ENCODE measurements at places on chromosomes 16 and 17. TPM values are rescaled to one million over a fixed set of nuclear protein-coding genes. Genes with fewer than 3 reads are reported as not detected.

- no peak overlapping the region for H3K27ac ChIP-seq
- H3K4me1 ChIP-seq = no peaks in the 10 kb centered on the region
- no peaks in the 10 kb centered on the region for H3K36me3 ChIP-seq
- DNase-seq = no peak
These were observed 104.7 kb upstream of the CDH13 start for GRCh38 chr16:82522026-82522425.

DNA sequence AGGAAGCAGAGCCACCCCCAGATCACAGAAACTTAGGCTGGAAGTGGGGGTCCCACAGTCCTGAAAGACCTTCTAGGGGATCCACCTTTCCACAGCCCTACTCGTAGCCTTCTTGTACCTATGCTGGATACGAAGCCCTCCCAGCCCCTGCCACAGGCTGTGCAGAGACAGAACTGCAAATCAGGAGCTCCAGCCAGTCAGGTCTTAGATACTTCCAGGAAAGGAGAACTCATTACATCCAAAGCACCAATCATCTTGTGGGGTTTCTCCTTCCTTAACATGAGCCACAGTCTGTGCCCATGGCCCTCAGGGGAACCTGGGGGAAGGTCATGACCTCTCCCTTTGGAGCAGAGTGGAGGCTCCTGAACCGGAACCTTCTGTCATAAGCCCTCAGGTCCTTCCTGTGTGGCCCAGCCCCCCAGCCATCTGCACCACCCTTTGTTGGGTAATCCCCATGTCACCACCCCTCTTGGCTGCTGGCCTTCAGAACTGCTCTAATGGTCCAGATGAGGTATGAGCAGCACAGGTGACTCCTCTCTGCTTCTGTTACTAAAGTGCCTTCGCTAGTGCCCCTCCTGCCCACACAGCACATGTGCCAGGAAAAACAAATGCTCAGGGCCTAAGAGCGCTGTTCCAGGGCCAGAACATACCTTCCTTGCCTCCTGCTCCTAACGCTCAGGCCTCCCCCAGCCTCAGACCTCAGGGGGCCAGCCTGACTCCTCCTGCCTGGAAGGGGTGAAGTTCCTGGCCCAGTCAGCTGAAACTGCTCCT, 14.6 kb downstream of the SRCIN1 start:
- H3K4me3 ChIP-seq = no peak overlapping the region
- no peak for DNase-seq
- H3K27ac ChIP-seq = no peak overlapping the region
- no peaks in the 10 kb centered on the region for H3K4me1 ChIP-seq
- H3K27me3 ChIP-seq = peaks cover 3% of the 10 kb centered on the region

TBC1D3G gene
- polyA plus RNA-seq = not detected

- peaks cover 9% of the 10 kb centered on the region for H3K36me3 ChIP-seq
- peak overlapping the region; percentile 58 for H3K4me3 ChIP-seq
- peaks cover 32% of the 10 kb centered on the region for H3K27me3 ChIP-seq
- no peak for DNase-seq
- peak overlapping the region; percentile 21 for H3K27ac ChIP-seq
These were observed 1.1 kb downstream of the CHRNE start for GRCh38 chr17:4901648-4902344.

MARVELD3 gene
- polyA plus RNA-seq = 67.3 TPM

GRCh38 chr17:5587438-5588032, 3.2 kb upstream of the NLRP1 start:
- peak; percentile 24 for DNase-seq
- H3K36me3 ChIP-seq = no peaks in the 10 kb centered on the region
- H3K27me3 ChIP-seq = no peaks in the 10 kb centered on the region

KRTAP2-3 gene
- polyA plus RNA-seq = not detected

GRCh38 chr17:142876-143784, 5.8 kb downstream of the SCGB1C2 start:
- H3K4me3 ChIP-seq = no peak overlapping the region
- H3K27me3 ChIP-seq = peaks cover 13% of the 10 kb centered on the region
- no peak overlapping the region for H3K27ac ChIP-seq
- no peaks in the 10 kb centered on the region for H3K4me1 ChIP-seq

DNA sequence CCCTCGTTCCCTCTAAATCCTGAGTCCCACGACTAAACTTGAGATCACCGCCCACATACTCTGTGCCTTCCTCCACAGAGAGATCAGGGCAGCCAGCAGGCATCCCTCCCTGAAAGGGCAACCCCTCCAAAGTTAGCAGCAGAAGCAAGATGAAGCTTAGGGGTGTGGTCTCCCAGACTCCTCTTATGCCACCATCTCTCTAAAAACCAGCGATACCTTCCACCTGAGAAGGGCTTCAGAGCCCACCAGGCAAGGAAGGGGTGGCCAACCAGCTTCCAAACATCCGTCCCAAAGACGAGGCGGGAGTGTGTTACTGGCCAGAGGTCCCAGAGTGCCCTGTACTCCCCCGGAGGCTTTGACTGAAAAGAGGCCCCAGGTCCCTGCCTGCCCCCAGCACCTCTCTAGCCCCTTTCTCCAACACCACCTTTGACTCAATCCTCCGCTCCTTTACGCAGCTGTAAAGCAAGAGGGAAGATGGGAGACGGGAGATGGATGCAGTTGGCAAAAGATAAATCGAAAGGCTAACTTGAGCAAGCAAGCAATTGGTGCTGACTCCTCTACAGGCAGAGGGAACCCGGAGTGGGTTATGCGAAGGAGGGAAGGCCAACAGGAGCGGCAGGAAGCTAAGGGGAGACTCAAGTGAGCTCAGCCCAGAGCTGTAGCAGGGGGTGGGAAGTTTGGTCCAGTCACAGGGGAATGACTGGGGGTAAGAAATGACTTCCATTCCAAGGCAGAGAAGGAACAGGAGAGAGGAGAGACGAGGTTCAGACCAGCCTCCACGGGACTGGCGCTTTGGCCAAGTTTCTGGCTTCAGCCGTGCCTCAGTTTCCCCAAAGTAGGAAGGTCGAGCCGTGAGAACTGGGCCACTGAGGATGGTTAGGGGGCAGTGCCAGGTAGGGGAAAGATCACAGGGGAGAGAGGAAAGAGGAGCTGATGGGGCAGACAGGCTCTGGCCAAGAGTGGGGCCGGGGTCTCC, 1.0 kb downstream of the ST3GAL2 start:
- H3K27ac ChIP-seq = peak overlapping the region; percentile 73
- H3K4me3 ChIP-seq = peak overlapping the region; percentile 83
- peak; percentile 45 for DNase-seq
- peaks cover 12% of the 10 kb centered on the region for H3K36me3 ChIP-seq

GRCh38 chr17:27324771-27325339, 30.9 kb downstream of the WSB1 start:
- no peak overlapping the region for H3K27ac ChIP-seq
- no peak overlapping the region for H3K4me3 ChIP-seq
- H3K4me1 ChIP-seq = peaks cover 21% of the 10 kb centered on the region
- no peaks in the 10 kb centered on the region for H3K36me3 ChIP-seq
- DNase-seq = no peak

DNA sequence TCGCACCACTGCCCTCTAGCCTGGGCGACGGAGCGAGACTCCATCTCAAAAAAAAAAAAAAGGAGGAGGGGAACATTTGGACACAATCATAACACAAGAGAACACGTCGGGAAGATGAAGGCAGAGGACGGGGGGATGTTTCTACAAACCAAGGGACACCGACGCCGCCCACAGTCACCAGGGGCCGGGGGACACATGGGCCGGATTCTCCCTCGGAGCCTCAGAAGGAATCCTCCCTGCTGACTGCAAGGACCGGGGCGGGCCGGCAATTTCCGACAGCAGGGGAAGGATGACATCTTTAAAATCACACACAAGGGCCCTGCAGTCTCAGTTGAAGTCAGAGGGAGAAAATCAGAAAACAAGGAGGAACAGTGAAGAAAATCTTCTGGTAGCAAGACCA, 8.1 kb upstream of the CHMP6 start:
- no peak overlapping the region for H3K27ac ChIP-seq
- H3K4me1 ChIP-seq = peaks cover 3% of the 10 kb centered on the region
- H3K4me3 ChIP-seq = no peak overlapping the region
- peaks cover 29% of the 10 kb centered on the region for H3K27me3 ChIP-seq

DNA sequence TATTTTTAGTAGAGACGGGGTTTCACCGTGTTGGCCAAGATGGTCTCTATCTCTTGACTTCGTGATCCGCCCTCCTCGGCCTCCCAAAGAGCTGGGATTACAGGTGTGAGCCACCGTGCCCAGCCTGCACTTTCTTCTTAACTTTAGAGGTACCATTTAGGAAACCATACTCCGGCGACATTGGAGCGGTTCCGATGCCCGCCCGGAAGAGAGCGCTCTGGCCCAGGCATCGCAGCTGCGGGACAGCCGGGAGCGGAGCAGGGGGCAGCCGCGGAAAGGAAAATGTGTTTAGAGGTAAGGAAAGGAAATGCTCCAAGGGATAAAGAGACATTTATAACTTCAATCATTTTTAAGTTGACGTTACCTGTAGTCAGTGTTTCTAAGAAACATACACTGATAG, 6.0 kb upstream of the HS3ST3B1 start:
- no peak overlapping the region for H3K27ac ChIP-seq
- no peak for DNase-seq
- H3K36me3 ChIP-seq = no peaks in the 10 kb centered on the region
- H3K4me1 ChIP-seq = peaks cover 12% of the 10 kb centered on the region
- H3K4me3 ChIP-seq = no peak overlapping the region

DNA sequence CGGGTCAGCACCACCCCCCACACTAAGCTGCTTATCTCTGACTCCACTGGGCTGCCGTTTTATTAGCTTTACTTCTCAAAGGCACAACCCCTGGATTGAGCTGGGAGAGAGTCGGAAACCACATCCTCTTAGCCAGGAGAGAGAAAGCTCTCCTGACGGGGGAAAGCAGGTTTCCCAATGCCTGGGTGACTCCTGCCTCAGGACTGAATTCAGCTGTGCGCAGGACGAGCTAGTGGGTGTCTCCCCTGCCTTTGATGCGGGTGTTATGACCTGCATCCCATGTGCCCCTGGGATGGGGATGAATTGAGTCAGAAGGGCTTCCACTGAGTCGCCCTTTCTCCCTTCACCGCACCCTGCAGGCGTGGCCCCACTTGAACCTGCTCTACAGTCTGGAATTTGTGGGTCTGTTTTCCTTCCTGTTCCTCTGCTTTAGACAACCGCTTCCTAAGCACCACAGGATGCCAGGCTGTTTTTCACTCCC, 819.2 kb upstream of the EEF2KMT start:
- DNase-seq = no peak
- peaks cover 4% of the 10 kb centered on the region for H3K27me3 ChIP-seq
- no peaks in the 10 kb centered on the region for H3K36me3 ChIP-seq
- H3K4me1 ChIP-seq = no peaks in the 10 kb centered on the region
- H3K27ac ChIP-seq = no peak overlapping the region
- H3K4me3 ChIP-seq = no peak overlapping the region

- no peaks in the 10 kb centered on the region for H3K27me3 ChIP-seq
- H3K4me1 ChIP-seq = peaks cover 4% of the 10 kb centered on the region
- peaks cover 6% of the 10 kb centered on the region for H3K36me3 ChIP-seq
- H3K4me3 ChIP-seq = no peak overlapping the region
- no peak for DNase-seq
These were observed 22.5 kb downstream of the XPO6 start for GRCh38 chr16:28189245-28189644.

BIRC5 gene
- 13.8 TPM for polyA plus RNA-seq

TMEM114 gene
- polyA plus RNA-seq = 0.49 TPM

DNA sequence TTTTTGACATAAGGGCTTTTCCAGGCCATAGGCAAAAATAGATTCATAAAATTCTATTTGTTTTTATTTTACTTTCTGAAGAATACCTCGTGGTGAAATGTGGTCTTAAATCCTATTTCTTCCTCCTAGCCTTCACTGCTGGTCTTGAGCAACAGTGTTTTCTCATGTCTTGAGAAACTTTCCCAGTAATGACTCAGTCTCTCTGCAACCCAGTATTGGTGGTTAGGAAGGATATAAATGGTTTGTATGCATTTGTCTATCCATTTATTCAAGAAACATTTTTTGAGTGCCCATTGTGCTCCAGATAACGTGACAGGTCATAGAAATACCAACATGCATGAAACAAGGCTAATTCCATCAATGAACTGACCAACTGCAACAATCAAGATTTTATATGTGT, 213.9 kb downstream of the TMEM114 start:
- no peak overlapping the region for H3K4me3 ChIP-seq
- no peaks in the 10 kb centered on the region for H3K36me3 ChIP-seq
- no peaks in the 10 kb centered on the region for H3K4me1 ChIP-seq
- no peaks in the 10 kb centered on the region for H3K27me3 ChIP-seq

DNA sequence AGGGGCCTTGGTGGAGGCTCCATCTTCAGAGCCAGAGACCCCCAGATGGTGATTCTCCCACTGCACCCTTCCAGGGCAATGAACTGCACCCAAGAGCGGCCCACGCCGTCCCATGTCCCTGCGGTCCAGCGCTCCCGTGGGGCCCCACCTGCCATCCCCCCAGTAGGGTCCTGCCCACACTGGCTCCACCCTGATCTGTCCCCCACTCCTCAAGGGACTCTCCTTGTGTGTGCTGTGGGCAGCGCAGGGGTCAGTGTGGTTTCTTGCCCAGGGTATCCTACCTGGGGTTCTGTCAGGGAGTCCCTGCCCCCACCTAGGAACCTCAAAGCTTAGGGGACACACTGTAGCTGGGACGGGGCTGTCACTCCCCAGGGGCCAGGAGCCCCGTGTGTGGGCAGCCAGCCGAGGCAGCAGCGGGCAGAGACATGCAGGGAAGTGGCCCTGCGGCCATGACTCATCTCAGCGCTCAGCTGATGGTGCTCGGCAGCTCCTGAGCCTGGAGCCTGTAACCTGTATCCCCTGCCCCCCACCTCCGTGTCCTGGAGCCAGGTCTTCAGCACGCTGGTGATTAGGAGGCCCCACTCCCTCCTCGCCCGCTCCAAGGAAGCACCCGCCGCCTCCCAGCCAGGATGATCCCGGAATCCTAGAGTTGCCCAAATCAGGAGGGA, 35.7 kb upstream of the SSTR5 start:
- DNase-seq = no peak
- H3K27ac ChIP-seq = no peak overlapping the region
- no peak overlapping the region for H3K4me3 ChIP-seq
- H3K36me3 ChIP-seq = no peaks in the 10 kb centered on the region
- no peaks in the 10 kb centered on the region for H3K4me1 ChIP-seq

- no peaks in the 10 kb centered on the region for H3K4me1 ChIP-seq
- H3K27me3 ChIP-seq = peaks cover 34% of the 10 kb centered on the region
- H3K27ac ChIP-seq = no peak overlapping the region
- no peak overlapping the region for H3K4me3 ChIP-seq
- no peak for DNase-seq
- no peaks in the 10 kb centered on the region for H3K36me3 ChIP-seq
These were observed 2.3 kb downstream of the SLC38A8 start for GRCh38 chr16:84040226-84040822.

GRCh38 chr16:19085679-19086200, 18.3 kb downstream of the COQ7 start:
- H3K27me3 ChIP-seq = no peaks in the 10 kb centered on the region
- DNase-seq = peak; percentile 79
- peaks cover 5% of the 10 kb centered on the region for H3K36me3 ChIP-seq
- peak overlapping the region; percentile 49 for H3K4me3 ChIP-seq
- H3K27ac ChIP-seq = peak overlapping the region; percentile 18
